Endothelial cell (in vitro differentiated cells): ENCODE measurements at places on chromosomes 2 and 18.
A peak's percentile ranks its signal among the peaks of the same experiment; 100 is the strongest.

- no peak for DNase-seq
These were observed 48.1 kb upstream of the SNTG2 start for GRCh38 chr2:902584-902983.

DNA sequence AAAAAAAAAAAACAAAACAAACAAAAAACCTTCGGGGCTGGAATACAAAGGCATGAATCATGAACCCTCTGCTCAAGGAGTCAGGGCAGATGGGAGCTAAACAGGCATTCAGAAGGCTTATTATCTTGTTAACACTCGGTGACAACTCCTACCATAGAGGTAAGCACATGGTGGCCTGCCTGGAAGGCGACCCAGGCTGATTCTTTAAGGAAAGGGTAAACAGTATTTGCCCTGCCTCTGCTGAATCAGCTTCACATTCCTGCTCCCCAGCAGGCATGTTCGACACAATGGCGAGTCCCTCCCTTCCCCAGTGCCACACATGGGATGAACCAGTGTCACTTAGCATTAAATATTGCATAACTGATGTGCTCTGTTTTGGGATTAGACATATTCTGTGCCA, 191.9 kb downstream of the ARL4C start:
- DNase-seq = no peak

DNA sequence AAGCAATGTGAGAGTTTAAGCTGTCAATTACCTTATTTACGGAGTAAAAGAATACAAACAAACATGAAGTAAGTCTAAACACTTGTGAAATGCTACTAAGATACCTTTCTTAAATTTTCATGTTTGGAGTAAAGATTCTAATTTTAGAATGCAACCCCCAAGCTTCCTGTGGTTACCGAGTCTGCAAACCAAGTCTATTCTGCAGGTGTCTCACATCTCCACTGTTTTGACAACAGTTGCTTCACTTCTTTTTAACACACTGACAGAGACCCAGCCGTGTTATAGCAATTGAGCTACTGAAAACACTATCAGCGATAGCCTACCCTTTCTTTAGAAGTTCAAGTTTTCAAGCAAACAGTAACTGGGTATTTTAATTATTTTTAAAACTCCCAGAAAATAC, 608.3 kb downstream of the ERBB4 start:
- DNase-seq = no peak

DNA sequence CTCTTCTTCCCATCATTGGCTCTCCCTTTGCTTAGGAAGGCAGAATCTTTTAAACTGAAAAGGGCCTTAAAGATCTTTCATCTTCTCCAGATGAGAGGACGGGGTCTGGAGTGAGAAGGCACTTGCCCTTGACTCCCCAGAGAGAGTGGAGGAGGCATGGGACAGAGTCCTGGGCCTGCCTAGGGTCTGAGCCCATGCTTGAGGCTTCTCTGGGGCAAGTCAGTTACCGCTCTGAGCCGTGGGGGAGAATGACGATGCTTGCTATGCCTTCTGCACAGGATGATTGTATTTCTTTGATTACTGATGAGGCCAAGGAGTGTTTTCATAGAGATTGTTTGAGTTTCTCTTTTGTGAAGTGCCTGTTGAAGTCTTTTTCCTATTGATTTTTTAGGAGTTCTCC, 921 bp downstream of the PLB1 start:
- no peak for DNase-seq

DNA sequence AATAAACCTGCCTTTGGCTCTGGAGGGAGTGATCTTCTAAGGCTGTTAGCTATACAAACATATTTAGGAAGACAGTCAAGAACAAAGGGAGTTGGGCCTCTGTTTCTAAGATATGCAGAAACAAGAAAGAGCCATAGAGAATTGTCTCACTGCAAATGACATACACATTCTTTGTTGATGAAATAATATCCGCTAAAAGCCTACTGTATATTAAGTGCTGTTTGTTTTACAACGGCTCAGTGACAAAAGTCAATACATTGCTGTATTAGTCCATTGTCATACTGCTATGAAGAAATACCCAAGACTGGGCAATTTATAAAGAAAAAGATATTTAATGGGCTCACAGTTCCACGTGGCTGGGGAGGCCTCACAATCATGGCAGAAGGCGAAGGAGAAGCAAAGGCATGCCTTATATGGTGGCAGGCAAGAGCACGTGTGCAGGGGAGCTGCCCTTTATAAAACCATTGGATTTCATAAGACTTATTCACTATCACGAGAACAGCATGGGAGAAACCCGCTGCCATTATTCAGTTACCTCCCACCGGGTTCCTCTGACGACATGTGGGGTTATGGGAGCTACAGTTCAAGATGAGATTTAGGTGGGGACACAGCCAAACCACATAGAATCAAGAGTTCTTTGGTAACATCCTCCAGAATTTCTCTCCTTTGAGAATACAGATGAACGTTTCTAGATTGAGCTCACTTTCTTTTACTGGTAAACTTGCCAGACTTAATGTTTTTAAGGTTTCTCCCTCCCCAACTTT, 157.8 kb downstream of the PIK3C3 start:
- DNase-seq = no peak

DNA sequence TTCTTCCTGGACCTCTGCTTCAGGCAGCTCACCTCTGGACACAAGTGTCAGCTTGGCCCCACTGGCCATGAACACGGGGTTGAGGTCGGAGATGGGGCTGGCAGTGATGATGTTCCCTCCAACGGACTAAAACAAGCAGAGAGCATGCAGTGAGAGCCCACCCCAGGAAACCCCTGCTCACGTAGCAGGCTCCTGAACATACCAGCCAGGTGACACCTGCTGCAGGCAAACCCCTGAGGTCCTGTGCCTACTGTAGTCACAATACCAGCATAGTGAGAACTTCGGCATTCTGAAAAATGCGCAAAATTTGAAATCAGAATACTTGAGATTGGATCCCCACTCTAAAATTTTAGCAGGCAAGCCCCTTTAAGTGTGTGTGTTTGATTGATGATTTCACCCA, 32.9 kb downstream of the XDH start:
- no peak for DNase-seq

DNA sequence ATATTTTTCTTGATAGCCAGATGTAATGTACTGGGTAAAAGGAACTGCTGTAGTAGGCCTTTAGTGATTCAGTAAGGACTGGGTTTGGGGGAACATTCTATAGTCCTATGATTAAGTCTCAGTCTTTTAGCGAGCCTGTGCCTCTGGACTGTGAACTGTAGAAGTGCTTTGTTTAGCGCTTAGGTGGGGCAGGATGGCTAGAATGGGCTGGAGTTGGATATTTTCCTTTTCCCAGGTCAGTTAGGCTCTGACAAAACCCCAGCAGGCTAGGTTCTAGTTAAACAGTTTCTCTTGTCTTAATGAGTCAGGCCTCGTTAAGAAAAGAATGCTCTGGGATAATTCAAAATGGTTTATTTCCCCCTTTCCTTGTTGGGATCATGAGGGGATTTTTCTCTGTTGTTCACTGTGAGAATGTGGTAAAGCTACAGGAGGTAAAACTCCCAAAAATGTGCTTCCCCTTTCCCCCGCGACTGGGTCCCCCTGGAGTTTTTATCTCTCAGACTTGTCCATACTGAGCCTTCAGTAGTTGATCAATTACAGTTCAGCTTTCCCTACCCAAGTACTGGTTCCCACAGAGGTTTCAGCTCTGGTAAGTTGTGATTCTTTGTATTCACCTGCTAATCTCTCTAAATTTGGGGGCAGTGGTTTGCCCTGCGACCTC, 31.5 kb downstream of the EHBP1 start:
- no peak for DNase-seq

DNA sequence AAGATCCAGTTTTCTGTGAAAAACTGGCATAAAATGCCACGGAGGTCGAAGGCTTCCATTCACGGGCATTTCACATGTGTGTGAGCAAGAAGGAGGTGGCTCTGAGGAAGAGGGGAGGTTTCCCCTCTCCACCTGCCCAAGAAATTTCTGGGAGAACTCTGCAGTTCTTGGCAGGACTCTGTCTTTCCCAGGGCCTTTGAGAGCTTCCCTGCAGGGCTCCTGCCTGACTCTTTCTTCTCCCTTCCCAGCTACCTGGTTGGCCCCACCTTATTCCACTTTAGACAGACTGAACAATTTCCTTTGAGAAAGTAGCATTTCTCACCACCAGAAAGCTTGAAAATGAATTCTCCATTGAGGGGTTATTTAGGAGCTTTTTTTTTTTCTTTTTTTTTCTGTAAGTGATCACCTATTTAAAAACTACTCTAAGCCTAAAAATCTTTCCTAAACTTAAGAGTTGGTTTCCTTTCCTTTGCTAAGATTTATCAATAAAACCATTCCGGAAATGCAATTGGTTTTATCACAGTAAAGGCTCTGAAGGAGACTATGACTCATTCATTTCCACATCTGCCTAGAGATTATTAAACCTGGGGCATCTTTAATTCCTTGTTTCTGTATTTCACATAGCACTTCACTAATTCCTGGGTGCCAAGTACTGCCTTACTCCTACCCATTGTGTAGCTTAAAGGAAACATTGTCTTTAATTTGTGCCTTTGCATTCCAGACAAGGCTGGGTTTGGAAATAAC, 59.3 kb downstream of the UNC80 start:
- DNase-seq = no peak

DNA sequence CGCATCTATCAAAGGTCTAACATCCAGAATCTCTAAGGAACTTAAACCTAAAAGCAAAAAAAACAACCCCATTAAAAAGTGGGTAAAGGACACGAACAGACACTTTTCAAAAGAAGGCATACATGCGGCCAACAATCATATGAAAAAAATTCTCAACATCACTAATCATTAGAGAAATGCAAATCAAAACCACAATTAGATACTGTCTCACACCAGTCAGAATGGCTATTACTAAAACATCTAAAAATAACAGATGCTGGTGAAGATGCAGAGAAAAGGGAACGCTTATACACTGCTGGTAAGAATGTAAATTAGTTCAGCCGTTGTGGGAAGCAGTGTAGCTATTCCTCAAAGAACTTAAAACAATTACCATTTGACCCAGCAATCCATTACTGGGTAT, 38.0 kb downstream of the PPP3R1 start:
- no peak for DNase-seq

GRCh38 chr2:160238392-160238791, 38.3 kb upstream of the ITGB6 start:
- no peak for DNase-seq

DNA sequence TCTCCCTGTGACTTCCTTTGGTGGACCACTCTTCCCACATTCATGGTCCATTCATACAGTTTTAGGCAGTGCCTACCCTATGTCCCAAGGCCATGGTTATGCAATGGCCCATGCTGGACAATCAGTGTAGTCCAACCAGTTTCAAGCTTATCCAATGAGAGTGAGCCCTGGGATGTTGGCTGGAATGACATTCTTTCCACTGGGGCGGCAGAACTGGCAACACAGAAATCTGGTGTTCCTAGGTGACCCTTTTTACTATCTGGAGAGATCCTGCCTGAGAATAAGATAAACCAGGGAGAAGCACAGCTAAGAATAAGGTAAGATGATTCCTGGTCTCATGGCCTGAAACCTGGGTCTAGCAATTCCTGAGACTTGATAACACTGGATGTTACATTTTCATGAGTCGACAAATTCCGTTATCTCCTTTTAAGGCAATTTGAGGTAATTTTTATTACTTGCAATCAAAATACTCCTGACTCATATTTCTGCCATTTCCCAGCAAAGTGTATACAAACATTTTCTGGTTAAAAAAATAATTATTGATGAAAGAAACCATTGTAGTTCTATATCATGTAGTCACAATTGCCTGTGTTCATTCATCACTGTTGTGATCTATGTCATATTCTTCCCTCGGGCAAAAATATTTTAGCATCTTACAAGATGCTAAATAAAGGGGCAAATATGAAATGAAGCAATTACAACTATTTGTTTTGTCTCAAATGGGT, 271.5 kb upstream of the LYPD1 start:
- no peak for DNase-seq

GRCh38 chr2:233928594-233929351, 11.6 kb downstream of the TRPM8 start:
- peak; percentile 52 for DNase-seq

DNA sequence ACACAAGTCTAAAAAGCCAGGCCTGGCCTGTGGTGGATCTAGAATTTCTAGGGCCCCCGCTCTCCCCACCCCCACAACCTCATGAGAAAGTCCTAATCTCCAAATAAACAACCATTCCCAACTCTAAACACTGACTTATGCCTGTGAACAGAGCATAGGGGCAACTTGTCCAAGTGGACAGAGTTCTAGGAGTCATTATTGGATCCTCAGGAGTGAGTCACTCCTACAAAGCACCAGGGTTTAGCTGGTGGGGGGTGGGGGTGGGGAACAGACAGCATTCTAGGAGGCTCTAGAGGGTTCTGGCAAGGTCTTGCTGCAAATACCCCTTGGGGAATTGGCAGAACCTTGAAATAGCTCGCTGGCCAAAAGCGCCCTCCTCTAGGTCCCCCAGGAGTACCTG, 83.3 kb downstream of the ZCCHC2 start:
- DNase-seq = no peak

GRCh38 chr2:85088921-85089320, 44.3 kb upstream of the TCF7L1 start:
- DNase-seq = no peak

- DNase-seq = no peak
These were observed 150.9 kb downstream of the CD8B2 start for GRCh38 chr2:106638043-106638442.

- DNase-seq = no peak
These were observed 462.4 kb upstream of the ACVR2A start for GRCh38 chr2:147382322-147382948.

DNA sequence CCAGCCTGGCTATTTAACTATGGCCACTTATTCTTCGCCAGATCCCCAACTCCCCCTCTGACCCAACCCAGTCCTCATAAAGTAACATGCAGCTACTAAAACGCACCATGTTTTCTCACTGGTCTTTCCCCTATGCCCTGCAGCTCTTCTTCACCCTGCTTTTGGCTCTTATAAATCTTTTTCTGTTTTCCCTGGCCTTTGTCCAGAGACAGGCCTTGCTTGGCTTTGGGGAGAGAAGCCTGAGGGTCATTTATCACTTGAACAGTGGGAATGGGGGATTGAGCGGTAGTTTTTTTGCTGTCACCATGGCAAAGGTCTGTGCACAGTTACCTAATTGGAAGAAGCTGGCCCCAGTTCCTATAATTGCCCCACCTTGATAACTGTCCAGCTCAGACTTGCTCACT, 202.9 kb upstream of the NT5C1B start:
- DNase-seq = no peak

DNA sequence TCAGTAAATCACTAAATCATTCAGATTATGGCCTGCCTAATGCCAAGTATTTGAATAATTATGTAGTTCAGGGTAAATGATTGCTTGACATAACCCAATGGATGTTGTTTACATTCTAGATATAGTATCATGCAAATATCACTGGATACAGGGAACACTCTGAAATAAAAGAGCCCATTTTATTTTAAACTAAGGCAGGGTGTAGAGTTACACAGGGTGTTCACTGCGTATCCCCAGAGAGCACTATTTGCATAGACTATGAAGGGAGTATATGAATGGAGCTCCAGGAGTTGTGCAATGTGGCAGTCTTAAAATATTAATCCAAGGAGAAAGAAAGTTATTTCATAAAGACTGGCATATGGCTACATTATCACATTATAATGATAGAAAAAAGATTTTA, 701.1 kb upstream of the KLHL29 start:
- no peak for DNase-seq

GRCh38 chr18:12908706-12909105, 24.7 kb upstream of the PTPN2 start:
- DNase-seq = no peak
